ENCODE measurements at places on chromosomes 5 and 9.

DNA sequence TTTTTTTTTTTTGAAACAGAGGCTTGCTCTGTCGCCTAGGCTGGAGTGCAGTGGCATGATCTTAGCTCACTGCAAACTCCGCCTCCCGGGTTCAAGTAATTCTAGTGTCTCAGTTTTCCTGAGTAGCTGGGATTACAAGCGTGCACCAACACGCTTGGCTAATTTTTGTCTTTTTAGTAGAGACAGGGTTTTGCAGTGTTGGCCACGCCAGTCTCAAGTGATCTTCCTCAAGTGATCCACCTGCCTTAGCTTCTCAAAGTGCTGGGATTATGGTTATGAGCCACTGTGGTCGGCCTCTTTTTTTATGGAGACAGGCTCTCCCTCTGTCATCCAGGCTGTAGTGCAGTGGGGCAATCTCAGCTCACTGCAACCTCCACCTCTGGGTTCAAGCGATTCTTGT is 82.9 kb downstream of the RAB24 start:
- no peak for DNase-seq

- DNase-seq: no peak
Observed at GRCh38 chr5:94429566-94429965, 188.8 kb downstream of the KIAA0825 start.

DNA sequence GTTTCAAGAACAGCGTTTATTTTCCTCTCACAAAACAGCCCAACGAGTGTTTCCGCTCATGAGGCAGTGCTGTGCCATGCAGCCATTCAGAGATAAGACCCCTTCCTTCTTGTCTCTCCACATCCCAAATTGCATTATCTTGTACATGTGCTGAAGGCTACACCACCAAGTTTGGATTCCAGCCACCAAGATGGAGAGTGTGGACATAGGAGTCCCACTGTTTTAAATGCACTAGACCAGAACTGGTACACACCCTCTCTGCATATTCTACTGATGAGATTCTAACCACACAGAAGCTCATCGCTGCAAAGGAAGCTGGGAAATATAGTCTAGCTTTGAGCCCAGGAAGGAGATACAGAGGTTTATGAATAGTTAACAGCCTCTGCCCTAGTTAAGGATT is 509.4 kb downstream of the NFIB start:
- no peak for DNase-seq

- DNase-seq: no peak
Observed at GRCh38 chr5:77133061-77133758, 46.1 kb upstream of the ZBED3 start.

DNA sequence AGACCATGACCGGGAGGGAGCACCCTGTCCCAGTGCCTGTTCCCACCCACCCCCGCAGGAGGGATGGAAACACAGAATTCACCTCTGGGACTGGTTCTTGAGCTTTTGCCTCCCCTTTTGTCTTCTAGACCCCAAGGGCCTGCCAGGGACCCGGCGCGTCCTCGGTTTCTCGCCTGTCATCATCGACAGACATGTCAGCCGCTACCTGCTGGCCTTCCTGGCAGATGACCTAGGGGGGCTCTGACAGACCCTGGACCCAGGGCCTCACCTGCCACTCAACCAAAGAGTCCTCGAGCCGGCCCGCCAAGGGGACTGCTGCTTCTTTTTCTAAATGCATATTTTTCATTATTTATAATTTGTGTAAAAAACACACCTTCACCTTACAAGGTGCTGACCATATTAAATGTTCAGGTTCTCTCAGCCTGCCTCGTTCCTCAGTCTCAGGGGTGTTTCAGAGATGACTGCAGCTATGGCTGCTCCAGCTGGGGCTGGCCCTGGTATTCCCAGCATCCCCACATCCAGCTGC is 16.9 kb downstream of the CARD19 start:
- DNase-seq: no peak

DNA sequence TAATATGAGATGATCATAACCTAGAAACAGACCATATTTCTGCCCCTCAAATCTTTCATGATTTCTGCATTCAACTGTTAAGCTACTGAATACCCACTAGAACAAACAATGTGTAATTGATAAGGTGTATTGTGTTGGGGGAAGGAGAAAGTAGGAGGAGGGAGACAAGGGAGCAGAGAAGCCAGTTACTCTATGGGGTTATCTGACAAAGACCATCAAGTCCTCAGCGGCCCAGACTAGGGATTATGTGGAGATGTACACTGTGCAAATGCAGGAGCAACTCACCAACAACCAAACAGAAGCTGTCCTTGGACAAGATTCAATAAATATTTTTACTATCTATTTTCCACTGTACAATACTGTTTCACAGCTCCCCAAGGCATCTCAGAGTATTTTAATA is 2.7 kb downstream of the NRG2 start:
- no peak for DNase-seq
